ENCODE measurements at places on chromosomes 5 and 9.

DNA sequence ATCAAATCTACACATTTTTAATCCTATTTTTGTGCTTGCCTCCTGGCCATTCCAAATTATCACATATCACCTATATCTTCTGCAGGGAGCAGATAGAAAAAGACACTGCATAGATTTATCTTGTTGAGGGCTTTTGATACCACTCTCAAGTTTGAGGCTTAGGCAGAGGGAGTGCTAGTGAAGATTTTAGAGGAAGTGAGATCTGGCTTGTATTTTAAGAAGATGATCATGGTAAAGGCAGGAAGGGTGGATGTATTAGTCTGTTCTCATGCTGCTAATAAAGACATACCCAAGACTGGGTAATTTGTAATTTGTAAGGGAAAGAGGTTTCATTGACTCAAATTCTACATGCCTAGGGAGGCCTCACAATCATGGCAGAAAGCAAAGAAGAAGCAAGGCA lies 220.9 kb upstream of the TUT7 start:
- no peaks in the 10 kb centered on the region for H3K4me1 ChIP-seq
- H3K4me3 ChIP-seq = no peak overlapping the region
- no peaks in the 10 kb centered on the region for H3K27me3 ChIP-seq
- no peak overlapping the region for H3K27ac ChIP-seq

DNA sequence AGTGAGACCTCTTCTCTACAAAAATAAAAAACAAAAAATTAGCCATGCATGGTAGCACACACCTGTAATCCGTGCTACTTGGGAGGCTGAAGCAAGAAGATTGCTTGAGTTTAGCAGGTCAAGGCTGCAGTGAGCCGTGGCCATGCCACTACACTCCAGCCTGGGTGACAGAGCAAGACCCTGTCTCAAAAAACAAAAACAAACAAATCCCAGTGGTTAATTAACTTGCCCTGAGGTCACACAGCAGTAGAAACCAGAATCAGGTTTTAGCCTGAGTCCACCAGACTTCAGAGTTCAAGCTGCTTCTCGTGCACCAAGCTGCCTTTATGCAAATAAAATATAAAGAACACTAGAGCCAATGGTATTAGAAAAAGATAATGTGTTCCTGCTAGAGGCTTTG lies 169.7 kb downstream of the GOLPH3 start:
- DNase-seq = no peak
- H3K36me3 ChIP-seq = no peaks in the 10 kb centered on the region
- no peak overlapping the region for H3K27ac ChIP-seq
- no peak overlapping the region for H3K4me3 ChIP-seq

GRCh38 chr5:43658509-43658908 lies 55.5 kb downstream of the NNT start:
- H3K4me3 ChIP-seq = no peak overlapping the region
- H3K36me3 ChIP-seq = peaks cover 27% of the 10 kb centered on the region
- no peak overlapping the region for H3K27ac ChIP-seq
- no peak for DNase-seq
- H3K27me3 ChIP-seq = no peaks in the 10 kb centered on the region
- H3K4me1 ChIP-seq = no peaks in the 10 kb centered on the region

DNA sequence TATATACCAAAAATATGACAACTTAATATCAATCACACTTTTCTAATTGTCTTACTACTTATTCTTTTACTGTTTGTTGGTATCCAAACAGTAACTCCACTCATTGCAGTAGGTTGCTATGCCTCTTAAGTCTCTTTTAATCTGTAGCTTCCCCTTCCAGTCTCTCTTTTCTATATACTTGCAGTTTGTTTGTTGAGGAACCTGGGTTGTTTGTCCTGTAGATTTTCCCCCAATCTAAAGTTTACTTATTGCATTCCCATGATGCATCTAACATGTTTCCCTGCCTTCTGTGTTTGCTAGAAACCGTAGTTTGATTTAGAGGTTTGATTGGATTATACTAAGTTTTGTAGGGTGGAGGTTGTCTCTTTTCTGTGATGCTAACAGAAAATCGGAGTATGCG lies 10.6 kb downstream of the PDE8B start:
- no peak overlapping the region for H3K27ac ChIP-seq
- no peaks in the 10 kb centered on the region for H3K36me3 ChIP-seq
- no peak for DNase-seq
- H3K27me3 ChIP-seq = no peaks in the 10 kb centered on the region

Measured in CD8-positive, alpha-beta memory T cell (primary cell).